ENCODE measurements at places on chromosomes 11 and 22.

DNA sequence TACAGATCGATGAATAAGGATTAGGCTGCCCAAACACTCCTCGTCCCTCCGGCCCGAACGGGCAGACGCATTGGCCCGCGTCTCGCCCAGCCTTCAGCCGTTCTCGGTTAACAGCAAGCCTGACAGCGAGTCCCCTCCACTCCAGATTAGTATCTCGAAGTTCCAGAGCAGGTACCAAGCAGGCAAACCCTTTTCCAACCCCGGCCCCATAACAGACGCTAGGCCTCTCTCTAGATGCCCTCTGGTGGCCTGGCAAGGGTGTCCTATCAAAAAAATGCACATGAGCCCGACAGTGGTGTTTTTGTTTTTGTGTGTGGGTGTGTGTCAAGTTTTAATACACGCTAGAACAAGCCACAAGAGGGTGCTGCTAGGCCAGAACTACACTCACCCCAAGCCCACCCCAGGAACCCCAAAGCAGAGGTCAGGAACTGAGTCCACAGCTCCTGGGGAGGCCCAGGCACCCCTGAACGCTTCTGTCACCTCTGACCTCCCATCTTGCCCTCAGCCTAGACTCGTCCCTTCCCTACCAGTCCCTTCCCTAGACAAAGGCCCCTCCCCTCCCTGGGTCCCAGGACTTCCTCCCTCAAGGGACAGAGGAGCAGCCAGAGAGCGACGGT lies 658 bp upstream of the ARFGAP2 start:
- peak; percentile 46 for DNase-seq

DNA sequence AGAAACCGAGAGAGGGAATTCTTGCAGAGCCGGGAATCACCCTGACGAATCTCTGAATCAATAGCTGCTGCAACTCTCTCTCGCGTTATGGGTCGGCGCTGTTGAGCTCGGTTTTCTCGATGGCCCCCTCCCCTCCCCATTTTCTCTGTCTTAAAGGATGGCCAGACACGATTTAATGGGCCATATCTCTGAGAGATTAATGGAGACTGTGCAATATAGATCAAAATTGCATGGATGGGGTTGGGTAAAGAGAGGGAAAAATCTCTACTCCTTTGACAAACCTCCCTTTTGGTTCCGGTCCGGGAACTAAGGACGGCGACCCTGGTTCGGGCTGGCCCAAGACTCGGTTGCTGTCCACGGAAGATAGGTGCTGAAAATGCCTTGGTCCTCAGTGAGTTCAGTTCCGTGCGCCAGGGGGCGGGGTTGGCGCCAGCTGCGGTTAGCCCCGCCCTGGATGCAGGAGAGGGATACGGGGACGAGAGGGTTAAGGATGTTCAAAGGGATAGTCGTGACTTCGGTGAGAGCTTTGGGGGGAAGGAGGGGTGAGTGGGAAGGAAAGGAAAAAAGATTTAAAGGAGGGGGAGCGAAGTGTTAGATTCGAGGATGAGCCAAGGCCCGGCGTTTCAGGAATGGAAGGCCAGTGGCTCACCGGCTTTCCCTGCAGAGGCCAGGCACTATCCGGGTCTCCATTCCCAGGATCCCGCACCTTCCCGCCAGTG lies 103.6 kb upstream of the HSD17B12 start:
- peak; percentile 80 for DNase-seq

DNA sequence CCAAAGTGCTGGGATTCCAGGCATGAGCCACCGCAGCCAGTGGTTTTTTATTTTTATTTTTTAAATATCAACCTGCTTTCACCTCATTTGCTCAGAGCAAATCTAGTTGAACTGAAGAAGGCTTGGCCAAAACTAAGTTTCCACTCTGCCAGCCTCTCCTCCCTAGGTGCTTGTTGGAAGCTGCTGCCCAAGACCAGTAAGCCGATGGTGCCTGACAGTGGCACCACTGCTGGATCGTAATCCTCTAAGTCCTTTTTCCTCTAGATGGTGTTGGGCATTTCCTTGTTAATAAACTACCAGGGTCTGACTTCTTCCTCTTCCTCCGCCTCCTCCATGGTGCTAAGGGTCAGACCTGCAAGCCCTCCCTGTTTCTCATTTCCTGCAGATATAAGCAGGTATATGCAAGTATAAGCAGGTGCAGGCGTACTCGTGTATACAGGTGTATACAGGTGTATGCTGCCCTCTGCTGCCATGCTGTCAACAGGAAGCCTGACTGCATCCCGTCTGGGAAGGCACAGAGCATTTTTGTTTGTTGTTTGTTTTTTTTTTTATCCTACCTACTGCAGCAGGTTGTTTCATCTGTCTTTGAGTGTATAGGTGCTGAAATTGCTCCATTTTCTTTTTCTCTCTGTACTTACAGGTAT lies 1.6 kb downstream of the NADSYN1 start:
- peak; percentile 70 for DNase-seq

DNA sequence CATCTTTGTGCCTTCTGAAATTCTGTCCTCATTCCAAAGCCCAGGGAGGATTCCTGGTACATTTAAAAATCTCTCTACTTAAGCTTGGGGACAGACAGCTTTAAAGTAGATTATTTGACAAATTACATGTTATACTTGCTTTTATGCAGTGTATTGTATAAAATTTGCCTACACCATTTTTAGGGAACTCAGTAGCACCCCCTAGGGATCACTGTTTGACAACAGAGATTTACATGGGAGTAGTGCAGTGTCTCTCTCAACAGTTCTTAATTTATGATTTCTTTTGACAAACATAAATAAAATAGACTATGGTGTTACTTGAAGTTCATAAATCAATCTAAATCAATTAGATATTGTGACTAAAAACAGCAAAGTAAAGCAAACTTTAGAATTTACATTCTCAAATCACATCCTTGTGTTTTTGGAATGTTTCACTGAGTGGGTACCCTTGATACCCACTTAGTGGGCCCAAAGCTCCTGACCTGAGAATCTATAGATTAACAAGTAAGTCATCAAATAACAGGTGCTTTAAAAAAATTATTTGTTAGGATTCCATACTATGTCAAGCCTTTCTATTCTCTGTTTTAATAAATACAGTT lies 428.8 kb downstream of the DYNC2H1 start:
- DNase-seq = peak; percentile 49

GRCh38 chr11:64400102-64400501 lies 41.1 kb downstream of the RPS6KA4 start:
- DNase-seq = no peak

DNA sequence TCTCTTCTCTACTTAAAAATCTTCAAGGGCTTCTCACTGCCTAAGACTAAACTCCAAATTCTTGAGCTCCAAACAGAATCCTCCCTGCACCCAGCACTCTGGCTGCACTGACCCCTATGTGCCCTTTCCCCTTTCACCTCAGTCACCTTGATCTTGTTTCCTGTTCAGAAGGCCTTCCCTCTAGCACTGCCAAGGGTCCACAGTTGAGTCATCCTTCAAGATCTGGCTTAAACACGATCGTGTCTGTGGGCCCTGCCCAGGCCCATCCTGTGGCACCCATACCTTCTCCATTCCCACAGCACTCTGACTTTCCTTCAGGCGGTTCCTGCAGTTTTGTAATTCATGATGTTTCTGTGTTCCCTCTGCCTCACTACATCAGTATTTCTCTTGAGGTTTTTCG lies 129.2 kb downstream of the ARL14EP start:
- DNase-seq = no peak

DNA sequence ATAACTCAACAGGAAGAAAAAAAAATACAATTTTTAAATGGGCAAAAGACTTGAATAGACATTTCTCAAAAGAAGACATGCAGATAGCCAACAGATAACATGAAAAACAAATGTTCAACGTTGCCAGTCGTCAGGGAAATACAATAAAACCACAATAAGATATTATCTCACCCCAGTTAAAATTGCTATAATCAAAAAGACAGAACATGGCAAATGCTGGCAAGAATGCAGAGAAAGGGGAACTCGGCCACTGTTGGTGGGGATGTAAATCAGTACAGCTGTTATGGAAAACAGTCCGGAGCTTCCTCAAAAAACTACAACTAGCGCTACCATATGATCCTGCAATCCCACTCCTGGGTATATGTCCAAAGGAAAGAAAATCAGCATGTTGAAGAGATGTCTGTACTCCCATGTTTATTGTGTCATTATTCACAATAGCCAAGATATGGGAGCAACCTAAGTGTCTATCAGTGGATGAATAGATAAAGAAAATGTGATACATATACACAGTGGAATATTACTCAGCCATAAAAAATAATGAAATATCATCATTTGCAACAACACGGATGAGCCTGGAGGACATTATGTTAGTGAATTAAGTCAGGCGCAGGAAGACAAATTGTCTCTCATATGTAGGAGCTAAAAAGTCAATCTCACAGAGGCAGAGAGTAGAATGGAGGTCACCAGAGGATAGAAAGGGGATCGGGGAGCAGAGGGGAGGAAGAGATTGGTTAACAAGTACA lies 12.2 kb upstream of the CYTH4 start:
- DNase-seq = no peak

DNA sequence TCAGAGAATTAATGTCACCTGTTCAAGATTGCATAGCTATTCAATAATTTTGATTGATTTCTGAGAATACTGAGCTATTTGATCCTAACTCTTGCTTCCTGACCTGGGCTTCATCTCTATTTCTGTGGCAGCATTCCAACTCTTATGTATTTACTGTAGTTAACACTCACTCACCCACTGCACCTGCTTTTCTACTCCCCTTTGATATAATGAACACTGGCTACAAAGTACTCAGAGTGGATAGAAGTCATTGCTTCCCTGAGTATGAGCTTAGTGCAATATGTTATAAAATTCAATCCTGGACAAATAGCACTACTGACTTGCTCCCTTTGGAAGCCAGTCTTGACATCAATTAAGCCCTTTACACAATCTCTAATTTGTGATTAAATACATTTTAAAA lies 117.2 kb downstream of the APIP start:
- DNase-seq = no peak

GRCh38 chr11:97893612-97894011 lies 1127.1 kb upstream of the CNTN5 start:
- DNase-seq = no peak

- no peak for DNase-seq
Observed at GRCh38 chr22:37516456-37516855, 2.8 kb downstream of the CARD10 start.

DNA sequence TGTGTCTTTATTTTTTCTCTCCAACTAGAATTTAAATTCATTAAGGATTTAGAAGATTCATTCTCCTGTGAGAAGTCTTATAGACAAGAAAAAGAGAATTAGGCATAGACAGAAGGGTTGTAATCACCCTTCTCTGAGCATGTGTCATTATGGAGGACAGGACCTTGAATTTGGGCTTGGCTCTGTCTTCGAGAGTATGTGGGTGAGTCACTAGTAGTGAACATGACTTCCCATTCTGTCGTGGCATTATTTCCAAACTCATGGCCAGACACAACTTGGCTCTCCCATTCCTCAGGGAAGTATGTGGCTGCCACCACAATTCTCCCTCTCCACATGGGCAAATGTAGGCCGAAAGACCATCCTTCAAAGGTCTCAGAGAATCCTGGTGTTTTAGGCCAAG lies 14.3 kb upstream of the ANKK1 start:
- no peak for DNase-seq

DNA sequence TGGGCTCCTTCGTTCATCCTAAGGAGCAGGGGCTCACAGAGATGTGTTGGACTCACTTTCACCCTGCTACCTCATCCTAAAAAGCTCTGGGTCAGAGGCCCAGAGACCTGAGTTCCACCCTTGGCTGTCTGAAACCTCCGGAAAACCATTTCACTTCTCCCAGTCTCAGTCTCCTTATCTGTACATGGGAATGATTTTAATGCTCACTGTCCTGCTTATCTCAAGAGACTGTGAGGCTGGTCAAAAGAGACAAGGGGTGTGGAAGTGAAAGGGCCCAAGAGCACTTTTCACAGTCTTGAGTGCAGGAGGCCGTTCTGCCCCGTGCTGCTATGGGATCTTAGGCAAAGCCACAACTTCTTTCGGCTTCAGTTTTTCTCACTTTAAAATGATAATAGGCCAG lies 13.2 kb upstream of the NPAS4 start:
- DNase-seq = no peak

DNA sequence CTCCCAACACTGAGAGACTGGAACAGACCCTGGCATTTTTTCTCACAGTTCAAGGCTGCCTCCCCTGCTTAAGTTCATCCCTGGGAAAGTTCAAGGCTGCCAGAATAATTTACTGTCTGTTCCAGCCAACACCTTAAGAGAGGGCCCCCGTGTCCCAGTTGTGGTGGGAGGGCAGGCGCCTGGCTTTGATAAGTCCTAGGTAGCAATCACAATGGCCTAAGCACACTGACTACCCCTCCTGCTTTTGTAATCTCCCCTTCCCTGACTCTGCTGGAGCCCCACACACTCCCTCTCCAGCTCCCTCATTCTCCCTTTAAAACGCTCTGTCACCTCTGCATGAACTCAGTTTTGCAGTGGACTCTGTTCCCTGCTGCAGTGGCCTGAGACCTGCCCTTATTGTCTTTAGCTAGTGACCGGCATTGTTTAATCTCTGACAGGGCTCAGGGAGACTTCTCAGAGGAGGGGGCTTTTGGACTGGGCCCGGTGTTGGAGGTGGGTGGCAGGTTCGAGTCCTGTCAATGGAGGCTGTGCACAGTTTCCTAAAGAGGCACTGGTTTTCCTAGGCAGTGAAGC lies 507.2 kb downstream of the TBC1D22A start:
- no peak for DNase-seq

DNA sequence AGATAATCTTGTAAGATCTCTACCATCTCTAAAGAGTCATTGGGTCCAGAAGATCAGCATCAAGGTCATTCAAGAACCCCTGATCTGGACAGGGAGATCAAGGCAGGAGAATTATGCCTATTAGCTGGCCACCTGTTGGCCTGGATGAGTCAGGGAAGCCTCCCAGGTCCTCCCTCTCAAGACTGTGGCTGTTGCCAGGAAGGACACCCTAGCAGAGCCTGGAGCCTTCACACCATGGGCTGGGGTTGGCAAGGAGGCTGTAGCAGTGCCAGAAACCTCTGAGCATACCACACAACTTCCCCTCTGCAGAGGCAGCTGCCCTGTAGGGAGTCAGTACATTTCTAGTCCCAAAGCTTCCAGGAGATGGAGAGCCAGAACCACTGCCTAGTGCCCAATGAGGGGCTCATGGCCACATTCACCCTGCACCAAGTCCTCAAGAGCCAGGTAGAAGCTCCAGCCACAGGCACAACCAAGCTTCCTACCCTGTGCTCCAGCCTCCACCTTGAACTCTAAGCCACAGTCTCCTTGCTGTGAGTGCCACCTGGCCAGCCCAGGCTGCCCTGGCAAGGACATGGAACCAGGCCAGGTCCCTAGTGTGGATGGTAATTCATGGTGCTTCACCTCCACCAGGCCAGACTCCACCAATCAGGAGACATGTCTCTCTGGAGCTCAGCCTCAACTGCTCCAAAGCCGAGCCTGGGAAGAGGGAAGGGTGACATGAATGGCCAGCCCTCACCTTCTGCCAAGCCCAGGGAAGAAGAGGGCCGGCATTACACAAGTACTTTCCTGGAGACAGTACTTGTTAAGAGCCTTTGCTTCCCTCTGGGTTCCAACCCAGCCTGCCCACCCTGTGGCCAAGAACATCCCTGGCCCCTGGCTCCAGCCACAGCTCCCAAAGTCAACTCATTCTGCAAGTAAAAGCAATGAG lies 124.3 kb downstream of the BUD13 start:
- no peak for DNase-seq

GRCh38 chr11:107740271-107740670 lies 28.4 kb upstream of the SLN start:
- DNase-seq = no peak

- peak; percentile 64 for DNase-seq
Observed at GRCh38 chr11:119352857-119353260, 6.4 kb upstream of the MFRP start.

Measured in T47D (cell line).